RKO (cell line): ENCODE measurements at places on chromosomes 5 and 9.
A peak's percentile ranks its signal among the peaks of the same experiment; 100 is the strongest.

DNA sequence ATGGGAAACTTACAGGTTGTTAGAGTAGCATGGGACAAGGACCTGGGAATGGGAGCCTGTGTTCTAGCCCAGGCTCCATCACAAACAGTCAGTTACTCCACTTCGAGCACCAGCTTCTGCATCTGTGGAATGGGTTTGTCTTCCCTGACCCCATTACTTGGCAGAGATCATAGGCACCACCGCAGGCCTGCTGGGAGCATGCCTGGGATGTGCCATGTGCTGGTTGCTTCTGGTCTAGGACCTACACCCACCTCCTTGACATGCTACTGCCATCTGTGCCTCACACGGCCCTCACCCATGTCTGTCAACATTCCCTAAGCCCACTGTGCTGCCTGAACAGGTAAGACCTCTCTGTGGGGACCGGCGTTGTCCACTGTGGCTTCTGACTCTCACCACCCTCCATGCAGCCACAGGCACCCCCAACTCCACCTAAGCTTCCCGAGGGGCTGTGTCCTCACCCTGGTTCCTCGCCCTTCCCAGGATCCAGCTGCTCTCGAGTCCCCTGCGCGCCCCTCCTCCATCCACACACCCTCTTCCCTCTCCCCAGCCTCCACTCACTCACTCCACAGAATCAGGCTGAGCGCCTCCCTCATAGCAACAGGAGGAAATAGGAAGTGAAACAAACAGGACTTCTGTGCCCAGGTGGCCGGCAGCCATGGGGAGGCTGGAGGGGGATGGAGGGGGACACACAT is 85.9 kb upstream of the FAM120A start:
- DNase-seq = no peak

- no peak for DNase-seq
These were observed 729.6 kb upstream of the WWC1 start for GRCh38 chr5:167561796-167562195.

GRCh38 chr9:124520206-124520596 is 13.0 kb upstream of the NR5A1 start:
- no peak for DNase-seq

- DNase-seq = peak; percentile 87
These were observed 339.4 kb downstream of the PRELID2 start for GRCh38 chr5:145495741-145496140.

- DNase-seq = peak; percentile 37
These were observed 84.1 kb upstream of the DMRT1 start for GRCh38 chr9:757246-757881.

DNA sequence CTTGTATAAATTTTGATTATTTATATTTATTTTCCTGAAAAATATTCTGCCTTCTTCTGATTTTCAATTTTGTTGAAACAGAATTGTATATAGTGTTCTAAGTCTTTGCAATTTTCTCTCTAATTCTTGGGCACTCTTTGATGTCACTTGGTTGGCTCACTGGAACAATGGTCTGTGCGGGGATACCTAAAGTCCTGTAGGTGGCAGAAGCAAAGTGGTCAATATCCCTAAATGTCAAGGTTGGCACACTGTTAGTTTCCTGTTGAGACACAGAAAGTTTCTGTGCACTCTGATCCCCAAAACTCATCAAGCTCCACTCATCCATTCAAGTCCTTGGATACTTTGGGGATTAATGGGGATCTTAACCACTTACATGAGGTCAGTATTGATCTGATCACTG is 480.8 kb upstream of the CCNG1 start:
- DNase-seq = peak; percentile 13

DNA sequence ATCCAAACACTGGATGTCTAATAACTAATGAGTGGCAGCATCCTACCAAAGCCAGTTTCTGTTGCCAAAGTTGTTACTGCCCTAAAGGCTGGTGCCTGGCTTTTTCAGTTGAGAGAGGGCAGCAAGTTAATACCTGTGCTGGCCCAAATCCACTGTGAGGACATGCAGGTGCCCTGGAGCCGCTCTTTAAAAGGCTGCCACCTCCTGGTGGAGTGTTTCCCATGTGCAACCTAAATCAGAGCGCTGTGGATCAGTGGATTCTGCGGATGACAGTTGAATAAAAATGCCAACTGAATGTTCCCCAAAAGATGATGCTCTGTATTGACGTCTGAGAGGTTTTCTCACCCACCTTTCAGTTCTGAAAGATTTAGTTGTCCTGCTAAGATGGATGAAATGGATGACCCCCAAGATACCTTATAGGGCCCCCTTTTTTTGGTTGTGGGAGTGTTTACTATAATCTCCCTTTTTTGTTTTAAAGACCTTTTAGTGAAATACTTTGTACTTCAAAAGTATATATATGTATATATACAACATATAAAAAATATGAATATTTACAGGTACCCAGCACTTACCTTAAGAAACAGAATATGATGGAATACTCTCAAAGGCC is 146.4 kb downstream of the EGFLAM start:
- no peak for DNase-seq

DNA sequence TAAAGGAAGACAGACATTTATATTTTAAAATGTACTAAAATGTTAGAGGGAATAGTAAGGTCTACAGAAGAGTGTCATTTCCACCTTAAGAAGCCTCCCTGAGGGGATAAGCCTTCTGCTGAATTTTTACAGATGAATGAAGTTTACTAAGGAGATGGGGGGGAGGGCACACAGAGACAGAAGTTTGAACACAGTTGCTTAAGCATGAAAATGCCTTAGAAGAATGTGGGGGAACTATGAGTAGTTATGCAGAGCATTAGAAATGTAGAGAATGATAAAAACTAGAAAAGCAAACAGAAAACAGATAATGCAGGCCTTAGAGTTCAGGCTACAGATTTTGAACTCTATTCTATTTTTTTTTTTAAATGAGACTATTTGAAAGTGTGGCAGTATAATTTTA is 232.2 kb upstream of the VLDLR start:
- no peak for DNase-seq

- no peak for DNase-seq
These were observed 1.7 kb upstream of the ALDH1B1 start for GRCh38 chr9:38390851-38391250.
